ENCODE measurements at places on chromosomes 5 and 9.

- DNase-seq = no peak
These were observed 132.4 kb downstream of the ROR2 start for GRCh38 chr9:91817493-91818224.

- DNase-seq = no peak
These were observed 657.0 kb upstream of the WWC1 start for GRCh38 chr5:167634432-167634831.

DNA sequence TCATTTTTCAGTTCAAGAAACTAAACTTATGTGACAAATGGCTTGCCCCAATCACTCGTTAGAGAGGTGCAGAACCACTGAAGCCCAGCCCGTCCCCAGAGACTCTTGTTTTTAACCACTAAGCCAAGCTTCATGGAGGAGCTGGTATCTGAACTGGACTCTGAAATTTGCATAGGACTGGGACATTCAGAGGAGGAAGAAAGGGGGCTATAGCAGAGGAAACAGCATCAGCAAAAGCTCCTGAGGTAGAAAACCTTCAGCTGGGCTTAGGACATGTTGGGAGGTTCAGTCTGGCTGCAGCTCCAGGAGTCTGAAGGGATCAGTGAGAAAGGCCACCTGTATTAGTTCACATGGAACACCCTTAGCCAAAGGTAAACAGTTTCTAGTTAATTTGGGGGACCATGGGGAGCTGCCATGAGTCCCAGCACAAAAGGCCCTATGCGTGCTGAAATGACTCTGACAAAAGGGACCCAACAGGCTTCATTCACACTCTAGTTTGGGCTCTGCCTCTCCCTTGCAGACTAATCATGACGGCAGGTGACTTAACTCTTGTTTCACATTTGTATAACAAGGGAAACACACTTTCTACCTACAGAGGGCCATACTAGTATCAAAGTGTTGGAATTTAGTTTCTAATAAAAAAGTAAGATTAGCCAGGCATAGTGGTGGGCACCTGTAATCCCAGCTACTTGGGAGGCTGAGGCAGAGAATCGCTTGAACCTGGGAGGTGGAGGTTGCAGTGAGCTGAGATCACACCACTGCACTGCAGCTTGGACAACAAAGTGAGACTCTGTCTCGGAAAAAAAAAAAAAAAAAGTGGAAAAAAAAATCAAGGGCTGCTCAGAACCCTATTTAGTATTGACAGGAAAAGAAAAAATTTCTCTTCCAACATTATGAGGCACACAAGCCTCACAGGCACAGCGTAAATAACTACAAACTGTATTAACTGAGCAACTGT lies 10.2 kb downstream of the FBXO10 start:
- DNase-seq = peak; percentile 12

GRCh38 chr5:68316469-68316868 lies 100.9 kb downstream of the PIK3R1 start:
- DNase-seq = no peak

GRCh38 chr9:3515405-3515804 lies 10.4 kb downstream of the RFX3 start:
- DNase-seq = no peak

GRCh38 chr9:125897481-125897880 lies 150.3 kb downstream of the PBX3 start:
- DNase-seq = no peak

DNA sequence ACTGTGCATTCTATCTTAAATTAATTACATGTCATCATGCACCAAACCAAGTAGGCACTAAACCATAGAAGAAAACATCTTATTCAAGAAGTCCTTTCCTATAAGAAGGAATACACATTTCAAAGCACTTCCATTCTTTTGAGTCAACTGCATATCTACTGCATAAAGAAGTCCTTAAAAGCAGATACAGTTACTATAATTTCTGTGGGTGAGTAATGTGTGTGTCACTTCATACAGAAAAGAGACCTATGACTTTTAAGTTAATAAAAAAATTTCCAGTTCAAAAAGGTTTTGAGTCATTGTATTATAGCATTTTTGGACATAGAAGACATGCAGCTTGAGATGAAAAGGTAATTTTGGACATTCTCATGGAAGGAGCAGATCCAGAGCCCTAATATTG lies 125.0 kb downstream of the DTWD2 start:
- DNase-seq = no peak
